ENCODE measurements at places on chromosomes 11 and 22.

GRCh38 chr11:111502611-111503010 is 9.6 kb downstream of the BTG4 start:
- DNase-seq, result no peak

DNA sequence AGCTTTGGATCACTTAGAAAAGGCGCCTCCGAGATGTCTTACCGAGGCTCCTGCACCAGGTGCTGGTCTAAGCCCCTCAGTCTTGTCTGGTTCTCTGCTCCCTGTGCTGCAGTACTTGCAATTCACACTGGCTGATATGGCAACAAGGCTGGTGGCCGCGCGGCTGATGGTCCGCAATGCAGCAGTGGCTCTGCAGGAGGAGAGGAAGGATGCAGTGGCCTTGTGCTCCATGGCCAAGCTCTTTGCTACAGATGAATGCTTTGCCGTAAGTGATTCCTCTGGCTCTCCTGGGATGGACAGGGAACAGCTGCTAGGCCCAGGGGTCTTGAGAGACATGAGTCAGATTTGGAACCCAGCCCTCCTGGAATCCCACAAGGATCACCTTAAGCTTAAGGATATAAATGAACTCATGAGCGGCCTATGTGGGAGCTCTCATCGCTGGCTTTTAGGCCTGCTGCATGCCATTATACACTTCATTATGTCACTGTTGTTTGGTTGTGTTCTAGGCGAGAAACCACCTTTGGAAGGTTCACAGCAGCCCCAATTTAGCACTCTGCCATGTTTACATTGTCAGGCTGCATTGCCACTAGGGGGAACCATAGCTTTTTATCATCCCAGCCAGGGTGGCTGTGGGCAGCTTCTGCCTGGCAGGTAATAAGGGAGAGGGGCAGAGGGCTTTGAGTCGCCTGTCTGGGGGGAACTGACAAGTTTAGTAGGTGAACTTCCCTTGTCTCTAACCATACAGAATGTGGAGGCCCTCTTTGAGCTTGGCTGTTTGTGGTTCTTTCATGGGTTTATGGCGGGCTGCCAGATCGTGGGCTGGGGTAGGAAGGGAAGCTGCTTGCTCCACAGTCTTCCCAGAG is 8.5 kb downstream of the ACAD8 start:
- no peak for DNase-seq

DNA sequence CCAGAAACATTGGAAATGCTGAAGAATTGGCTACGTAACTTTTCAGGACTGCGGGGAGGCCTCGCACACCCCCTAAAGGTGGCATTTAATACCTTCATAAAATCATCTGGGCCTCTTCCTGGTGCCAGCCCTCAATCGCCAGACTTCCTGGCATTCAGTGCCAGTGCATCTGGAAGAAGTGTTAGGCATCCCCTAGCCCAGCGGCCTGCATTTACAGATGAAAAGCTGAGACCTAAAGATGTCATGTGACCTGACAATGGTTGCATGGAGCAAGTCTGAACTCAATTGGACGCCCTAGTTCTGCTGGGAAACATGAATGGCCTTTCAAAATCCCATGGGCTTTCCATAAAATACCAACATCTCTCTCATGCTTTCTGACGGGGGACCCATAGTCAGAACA is 81.0 kb upstream of the TMEM45B start:
- DNase-seq, result no peak

GRCh38 chr11:25775603-25776002 is 556.3 kb upstream of the ANO3 start:
- no peak for DNase-seq

GRCh38 chr11:34631737-34632104 is 10.8 kb downstream of the EHF start:
- DNase-seq, result no peak

GRCh38 chr22:37112084-37112728 is 2.7 kb upstream of the TMPRSS6 start:
- no peak for DNase-seq

- DNase-seq, result no peak
These were observed 15.9 kb upstream of the P2RY2 start for GRCh38 chr11:73201888-73202780.

DNA sequence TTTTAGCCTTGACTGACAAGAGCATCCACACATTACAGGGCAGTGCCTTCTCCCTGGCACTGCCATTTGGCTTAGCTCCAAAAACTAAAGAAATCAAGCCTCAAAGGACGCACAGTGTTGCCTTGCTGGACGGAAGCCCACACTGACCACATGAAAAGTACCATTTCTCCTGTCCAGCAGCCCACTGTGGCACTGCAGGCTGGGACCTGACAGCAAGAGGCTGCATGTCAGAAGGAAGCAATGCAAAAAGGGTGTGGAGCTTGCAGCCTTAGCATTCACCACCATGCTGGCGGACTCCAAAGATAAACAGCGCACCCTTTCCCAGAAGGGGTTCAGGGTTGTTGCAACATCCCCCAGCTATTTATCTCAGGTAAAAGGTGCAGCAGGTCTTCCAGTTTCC is 109.3 kb upstream of the BMAL1 start:
- no peak for DNase-seq
